ENCODE measurements at places on chromosomes 16 and 17.

DNA sequence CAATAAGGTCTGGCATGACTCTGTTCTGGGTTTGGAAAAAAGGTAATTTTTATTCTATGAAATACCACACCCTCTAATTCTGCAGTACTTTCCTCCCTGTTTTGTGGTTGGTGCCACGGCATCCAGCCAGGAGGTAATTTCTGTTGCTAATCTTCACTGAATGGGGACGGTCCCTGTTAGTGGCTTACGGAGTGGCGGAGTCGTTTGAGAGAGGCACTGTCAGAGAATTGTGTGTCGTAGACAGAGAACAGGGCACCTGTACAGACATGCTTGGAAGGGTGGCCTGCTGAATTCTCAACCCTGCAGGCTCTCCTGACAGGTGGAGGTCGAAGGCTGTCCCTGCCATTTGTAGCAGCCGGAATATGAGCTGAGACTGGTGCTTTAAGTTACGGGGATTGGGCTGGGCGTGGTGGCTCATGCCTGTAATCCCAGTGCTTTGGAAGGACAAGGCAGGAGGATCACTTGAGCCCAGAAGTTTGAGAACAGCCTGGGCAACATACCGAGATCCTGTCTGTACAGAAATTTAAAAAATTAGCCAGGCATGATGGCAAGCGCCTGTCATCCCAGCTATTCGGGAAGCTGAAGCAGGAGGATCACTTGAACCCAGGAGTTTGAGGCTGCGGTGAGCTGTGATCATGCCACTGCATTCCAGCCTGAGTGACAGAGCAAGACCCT is 33.2 kb downstream of the EEF2K start:
- DNase-seq = no peak

- DNase-seq = no peak
Observed at GRCh38 chr17:80110927-80111701, 9.7 kb downstream of the GAA start.

DNA sequence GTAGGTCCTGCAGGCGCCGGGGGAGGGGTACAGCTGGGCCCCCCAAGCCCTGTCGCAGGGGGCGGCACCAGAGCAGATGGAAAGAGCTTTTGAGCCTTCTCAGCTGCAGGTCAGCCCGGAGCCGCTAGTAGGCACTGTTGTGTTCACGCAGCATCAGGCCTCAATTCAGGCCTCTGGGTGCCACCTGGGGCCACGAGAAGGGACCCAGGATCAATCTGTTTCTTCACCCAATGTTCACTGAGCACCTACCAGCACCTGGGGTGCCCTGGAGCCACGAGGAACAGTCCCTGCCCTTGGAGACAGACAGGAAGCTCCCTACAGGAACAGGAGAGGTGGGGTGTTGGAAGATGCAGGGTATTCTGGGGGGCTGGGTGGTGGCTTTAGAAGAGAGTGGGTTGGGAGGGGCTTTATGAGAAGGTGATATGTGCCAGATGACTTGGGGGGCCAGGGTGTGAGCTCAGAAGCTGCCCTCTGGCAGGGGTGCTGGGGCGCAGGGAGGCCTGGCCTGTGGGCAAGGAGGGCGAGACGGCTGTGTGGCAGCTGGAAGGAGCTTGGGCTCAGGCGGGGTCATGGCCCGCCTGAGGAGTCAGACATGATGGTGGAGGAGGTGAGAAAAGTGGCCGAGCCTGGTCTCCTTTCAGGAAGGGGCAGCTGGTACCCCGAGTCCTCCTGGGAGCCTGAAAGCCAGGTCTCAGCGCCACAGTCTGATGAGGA is 121.9 kb upstream of the GSE1 start:
- no peak for DNase-seq

- no peak for DNase-seq
Observed at GRCh38 chr17:62868723-62869122, 60.6 kb upstream of the MARCHF10 start.

- DNase-seq = no peak
Observed at GRCh38 chr17:74135391-74136167, 67.9 kb upstream of the RPL38 start.

- DNase-seq = no peak
Observed at GRCh38 chr16:26005336-26005735, 313.6 kb downstream of the HS3ST4 start.

GRCh38 chr17:57572062-57572461 is 173.0 kb downstream of the CCDC182 start:
- DNase-seq = no peak

- no peak for DNase-seq
Observed at GRCh38 chr17:3723188-3723555, 531 bp upstream of the HASPIN start.

GRCh38 chr16:26240807-26241206 is 549.0 kb downstream of the HS3ST4 start:
- DNase-seq = no peak

DNA sequence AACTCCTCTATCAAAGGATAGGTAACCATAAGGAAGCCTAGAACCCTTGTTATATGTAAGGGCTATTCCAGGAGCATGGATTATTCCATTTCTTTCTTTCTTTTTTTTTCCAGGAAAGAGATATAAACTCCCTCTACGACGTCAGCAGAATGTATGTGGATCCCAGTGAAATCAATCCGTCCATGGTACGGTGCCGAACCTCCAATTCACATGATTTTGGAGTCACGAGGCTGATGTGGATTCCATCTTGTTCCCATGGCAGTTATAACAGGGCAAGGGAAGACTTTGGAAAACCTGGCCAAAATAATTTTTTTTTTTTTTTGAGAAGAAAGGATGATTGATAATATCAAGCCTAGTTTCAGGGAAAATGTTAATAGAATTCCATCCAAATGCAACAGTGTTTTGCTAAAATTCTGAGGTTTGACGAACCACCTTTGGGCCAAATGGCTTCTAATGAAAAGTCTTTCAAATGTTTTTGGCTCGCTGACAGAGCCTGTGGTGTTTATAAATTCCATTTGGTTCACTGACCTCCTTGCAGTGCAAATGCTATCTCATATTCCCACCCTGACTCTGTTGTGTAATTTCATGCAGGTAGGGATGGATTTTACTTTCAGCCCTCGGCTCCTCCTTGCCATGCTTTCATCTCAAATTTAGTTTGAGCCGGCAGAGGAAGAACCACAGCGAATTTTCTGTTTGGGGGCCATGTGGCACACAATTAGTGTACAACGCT is 90.0 kb downstream of the SDR42E1 start:
- no peak for DNase-seq

GRCh38 chr17:27756467-27757371 is 43.6 kb downstream of the NOS2 start:
- DNase-seq = no peak

- DNase-seq = no peak
Observed at GRCh38 chr16:2260250-2260649, 7.7 kb downstream of the RNPS1 start.

DNA sequence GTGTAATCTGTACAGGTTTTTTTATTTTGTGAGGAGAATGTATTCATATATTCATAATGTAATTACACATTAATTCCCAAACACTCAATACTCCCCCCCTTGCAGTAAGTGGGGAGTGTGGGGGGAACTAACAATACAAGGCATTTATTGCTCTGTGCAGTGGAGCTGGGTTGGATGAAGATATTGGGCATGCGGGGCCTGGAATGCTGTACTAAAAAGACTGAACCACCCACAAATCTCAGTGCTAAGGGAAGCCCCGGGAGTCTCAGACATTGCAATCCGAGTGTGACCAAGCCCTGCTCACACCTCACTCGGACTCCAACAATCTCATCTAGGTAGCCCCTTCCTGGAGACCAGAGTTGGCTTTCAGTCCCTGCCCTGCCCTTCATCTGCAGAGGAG is 6.0 kb downstream of the PLLP start:
- DNase-seq = no peak

- no peak for DNase-seq
Observed at GRCh38 chr16:58451265-58451689, 48.7 kb upstream of the NDRG4 start.

DNA sequence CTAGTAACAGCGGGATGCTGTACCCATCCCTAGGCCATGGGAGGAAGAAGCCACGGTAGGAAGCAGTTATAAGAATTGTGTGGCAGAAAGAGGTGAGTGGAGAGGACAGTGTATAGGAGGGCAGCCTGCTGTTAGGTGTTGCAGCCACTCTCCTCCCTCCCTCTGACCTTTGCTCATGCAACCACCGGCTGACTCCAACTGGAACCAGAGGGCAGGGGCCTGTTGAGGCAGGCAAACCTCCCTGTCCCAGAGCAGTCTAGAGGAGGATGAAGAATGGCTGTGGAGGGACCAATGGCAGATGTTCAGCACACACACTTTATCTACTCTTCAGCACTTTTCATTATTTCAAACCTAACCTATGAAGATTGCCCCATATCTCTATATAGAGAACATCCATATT is 2.2 kb downstream of the TXNL4B start:
- no peak for DNase-seq

- no peak for DNase-seq
Observed at GRCh38 chr17:29177541-29177870, 2.7 kb downstream of the MYO18A start.
